LoVo (cell line): ENCODE measurements at places on chromosomes 13 and 19.

DNA sequence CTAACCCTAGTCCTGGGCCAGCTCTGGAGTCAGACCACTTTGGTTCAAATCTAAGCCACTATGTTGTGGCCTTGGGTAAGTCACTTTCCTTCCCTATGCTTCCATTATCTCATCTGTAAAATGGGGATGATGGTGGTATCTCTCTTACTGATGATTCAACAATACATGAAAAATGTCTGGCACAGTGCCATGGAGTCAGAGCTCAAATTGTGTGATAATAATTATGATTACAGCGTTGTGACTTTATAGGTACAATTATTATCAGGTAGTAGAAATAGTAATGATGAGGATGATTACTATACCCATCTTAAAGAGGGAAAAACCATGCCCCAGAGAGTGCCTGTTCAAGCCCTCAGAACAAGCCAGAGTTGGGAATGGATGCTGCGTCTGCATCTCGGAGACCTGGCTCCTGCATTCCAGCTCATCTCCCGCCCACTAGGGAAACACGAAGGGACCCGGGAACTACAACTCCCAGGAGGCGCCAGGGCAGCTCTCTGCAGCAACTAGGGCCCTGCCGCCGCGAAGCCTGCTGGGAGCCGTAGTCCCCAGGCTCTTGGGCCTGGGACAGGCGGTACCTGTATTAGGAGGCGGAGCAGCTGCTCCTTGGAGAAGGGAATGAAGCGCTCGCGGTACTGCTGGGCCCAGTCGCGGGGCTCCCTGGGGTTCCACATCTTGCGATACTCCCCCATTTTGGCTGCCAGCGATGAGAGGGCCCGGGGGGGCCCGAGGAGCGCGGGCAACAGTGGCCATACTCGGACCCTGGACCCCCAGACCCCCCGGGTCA lies 832 bp downstream of the TMEM143 start:
- peak; percentile 95 for DNase-seq

DNA sequence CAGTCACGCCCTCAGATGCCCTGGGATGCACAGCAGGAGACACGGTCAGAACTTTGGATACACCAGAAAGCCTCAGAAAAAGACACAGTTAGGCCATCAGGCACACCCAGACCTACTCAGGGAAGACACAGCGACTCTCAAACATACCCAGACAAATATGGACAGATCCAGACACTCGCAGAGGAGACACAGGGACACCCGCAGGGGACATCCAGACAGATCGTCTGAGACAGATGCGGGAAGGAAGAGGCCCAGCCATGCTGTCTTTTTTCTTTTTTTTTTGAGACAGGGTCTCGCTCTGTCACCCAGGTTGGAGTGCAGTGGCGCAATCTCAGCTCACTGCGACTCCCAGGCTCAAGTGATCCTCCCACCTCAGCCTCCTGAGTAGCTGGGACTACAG lies 4.8 kb downstream of the DPF1 start:
- no peak for DNase-seq

- DNase-seq: peak; percentile 18
These were observed 328.7 kb downstream of the SPRY2 start for GRCh38 chr13:80012251-80012650.

- no peak for DNase-seq
These were observed 152.1 kb downstream of the POSTN start for GRCh38 chr13:37446503-37446902.

GRCh38 chr19:18340990-18341868 lies 831 bp downstream of the PGPEP1 start:
- peak; percentile 53 for DNase-seq
